Karpas-422 (cell line): ENCODE measurements at places on chromosomes 2 and 18.

DNA sequence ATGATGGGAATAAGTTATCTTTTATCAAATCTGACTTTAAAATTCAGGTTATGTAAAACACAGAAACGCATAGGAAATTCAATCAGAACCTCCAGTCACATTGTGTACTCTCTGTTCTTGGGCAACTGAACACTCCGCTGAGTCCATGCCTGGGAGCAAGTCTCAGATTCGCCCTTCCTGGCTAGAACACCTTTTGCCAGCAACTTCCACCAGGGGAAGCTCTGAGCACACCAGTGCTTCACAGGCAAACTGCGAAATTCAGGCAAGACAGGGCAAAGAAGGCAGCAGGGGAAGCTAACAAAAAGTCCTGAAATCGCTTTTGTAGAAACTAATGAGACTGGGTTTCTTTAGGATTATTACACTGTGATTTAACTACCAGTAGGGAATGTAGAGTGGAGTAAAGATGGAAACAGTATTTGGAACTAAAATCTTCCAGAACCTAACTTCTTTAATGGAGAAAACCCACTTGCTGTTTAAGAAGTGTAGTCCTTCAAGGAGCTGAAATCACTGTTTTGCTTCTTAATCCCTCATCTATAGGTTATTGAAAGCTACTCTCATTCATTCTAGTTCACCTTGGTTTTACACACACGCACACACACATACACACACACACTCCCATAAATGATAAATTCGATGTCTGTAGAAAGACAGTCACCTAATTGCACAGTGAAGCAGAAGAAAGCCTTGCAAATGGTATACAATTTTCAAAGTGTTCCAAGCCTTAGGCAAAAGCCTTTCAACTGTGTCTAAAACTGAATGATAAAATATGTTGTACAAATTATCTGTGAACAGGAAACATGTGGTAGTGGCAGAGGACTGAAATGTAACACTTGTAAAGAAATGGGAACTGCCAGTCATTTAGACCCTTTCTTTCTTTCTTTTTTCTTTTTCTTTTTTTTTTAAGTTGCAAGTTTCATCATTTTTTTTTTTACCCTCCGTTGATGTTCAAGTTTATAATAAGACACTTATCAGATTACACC, 214.5 kb downstream of the TMEM182 start:
- H3K27me3 ChIP-seq, result no peaks in the 10 kb centered on the region
- no peaks in the 10 kb centered on the region for H3K36me3 ChIP-seq
- H3K4me1 ChIP-seq, result no peaks in the 10 kb centered on the region

- H3K27ac ChIP-seq, result no peak overlapping the region
- no peak overlapping the region for H3K4me3 ChIP-seq
- DNase-seq, result no peak
- peaks cover 34% of the 10 kb centered on the region for H3K4me1 ChIP-seq
- H3K27me3 ChIP-seq, result no peaks in the 10 kb centered on the region
These were observed 7.2 kb downstream of the SLC66A2 start for GRCh38 chr18:79944126-79944731.

GRCh38 chr18:76720683-76721082, 101.7 kb upstream of the ZNF236 start:
- H3K4me1 ChIP-seq, result no peaks in the 10 kb centered on the region
- DNase-seq, result no peak
- H3K4me3 ChIP-seq, result no peak overlapping the region

- H3K4me3 ChIP-seq, result no peak overlapping the region
- DNase-seq, result no peak
- no peaks in the 10 kb centered on the region for H3K27me3 ChIP-seq
These were observed 180.4 kb upstream of the NRXN1 start for GRCh38 chr2:51212374-51212773.

GRCh38 chr18:79528846-79529245, 133.1 kb downstream of the NFATC1 start:
- no peak overlapping the region for H3K27ac ChIP-seq
- peak; percentile 90 for DNase-seq
- H3K36me3 ChIP-seq, result peaks cover 4% of the 10 kb centered on the region; the same call in 1 of the 2 replicates
- H3K27me3 ChIP-seq, result no peaks in the 10 kb centered on the region

DNA sequence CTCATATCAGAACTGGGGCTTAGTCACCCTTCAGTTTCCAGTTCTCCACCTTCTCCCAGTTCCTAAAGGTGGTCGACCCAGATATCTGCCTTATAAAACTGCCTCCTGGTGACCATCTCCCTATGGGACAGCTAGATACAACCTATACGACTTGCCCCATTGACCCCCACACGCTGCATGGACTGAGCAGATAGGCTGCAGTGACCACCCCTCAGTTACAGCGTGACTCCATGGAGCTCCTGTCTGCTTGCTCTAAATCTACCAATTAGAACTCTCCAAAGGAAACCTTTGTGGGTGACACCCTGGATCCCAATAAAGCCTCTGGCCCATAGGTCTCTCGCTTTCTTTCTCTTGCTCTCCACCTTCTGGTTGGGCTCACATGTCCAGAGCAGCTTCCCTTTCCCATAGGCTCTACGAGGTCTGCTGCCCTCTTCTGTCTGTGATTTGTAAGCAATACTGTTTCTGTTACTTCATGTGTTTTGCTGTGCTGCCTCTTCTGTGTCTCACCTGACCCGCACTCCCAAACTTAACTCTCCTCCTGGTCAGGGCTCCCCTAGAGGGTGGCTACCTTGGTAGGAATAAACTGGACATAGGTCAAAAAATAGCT, 971.3 kb upstream of the FAM98A start:
- no peak overlapping the region for H3K4me3 ChIP-seq
- H3K36me3 ChIP-seq, result no peaks in the 10 kb centered on the region
- no peaks in the 10 kb centered on the region for H3K27me3 ChIP-seq
- H3K4me1 ChIP-seq, result no peaks in the 10 kb centered on the region
- peak; percentile 62 for DNase-seq

DNA sequence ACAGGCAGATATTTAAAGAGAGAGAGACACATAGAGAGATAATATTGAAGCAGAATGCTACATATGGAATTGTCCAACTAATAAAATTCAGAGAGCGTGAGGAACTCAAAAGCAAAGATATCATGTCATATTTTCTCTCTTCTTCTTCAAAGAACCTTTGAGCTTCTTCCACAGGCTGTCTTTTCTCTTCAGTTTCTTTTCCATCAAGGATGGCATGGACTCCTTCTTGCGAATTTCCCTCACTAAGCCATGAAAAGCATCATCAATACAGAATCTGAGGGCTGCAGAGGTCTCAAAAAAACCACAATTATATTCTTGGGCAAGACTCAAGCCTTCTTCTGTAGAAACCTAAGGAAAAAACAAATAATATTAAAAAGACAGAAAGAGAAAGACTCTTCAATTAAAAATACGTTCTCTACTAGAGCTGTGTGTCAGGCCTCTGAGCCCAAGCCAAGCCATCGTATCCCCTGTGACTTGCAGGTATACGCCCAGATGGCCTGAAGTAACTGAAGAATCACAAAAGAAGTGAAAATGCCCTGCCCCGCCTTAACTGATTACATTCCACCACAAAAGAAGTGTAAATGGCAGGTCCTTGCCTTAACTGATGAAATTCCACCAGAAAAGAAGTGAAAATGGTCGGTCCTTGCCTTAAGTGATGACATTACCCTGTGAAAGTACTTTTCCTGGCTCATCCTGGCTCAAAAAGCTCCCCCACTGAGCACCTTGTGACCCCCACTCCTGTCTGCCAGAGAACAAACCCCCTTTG, 371.9 kb downstream of the RIT2 start:
- no peaks in the 10 kb centered on the region for H3K27me3 ChIP-seq
- no peak overlapping the region for H3K4me3 ChIP-seq
- no peak overlapping the region for H3K27ac ChIP-seq
- no peak for DNase-seq

DNA sequence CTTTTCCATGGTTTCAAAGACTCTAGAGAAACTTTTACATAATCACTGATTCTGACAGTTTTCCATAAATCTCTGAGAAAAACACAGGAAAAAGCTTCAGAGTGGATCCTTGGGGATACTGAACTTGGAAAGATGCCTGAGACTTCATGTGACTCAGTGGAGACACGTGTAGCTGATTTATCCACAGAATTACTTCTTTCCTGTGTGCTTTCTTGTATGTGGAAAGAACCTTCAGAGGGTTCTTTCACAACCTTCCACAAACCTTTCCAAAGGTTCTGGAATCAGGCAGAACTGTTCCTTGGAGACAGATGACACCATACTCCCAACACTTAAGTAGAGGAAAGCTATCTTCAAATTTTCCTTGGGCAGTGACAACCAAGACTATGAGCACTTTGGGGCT, 207.2 kb downstream of the RND3 start:
- H3K27ac ChIP-seq, result no peak overlapping the region
- H3K27me3 ChIP-seq, result no peaks in the 10 kb centered on the region
- no peak overlapping the region for H3K4me3 ChIP-seq
- H3K4me1 ChIP-seq, result no peaks in the 10 kb centered on the region

GRCh38 chr2:28251337-28251736, 141.3 kb upstream of the FOSL2 start:
- DNase-seq, result no peak
- no peak overlapping the region for H3K27ac ChIP-seq
- peaks cover 11% of the 10 kb centered on the region for H3K4me1 ChIP-seq
- no peak overlapping the region for H3K4me3 ChIP-seq
- no peaks in the 10 kb centered on the region for H3K36me3 ChIP-seq

GRCh38 chr2:26462100-26462499, 15.8 kb downstream of the OTOF start:
- no peak overlapping the region for H3K27ac ChIP-seq
- no peaks in the 10 kb centered on the region for H3K4me1 ChIP-seq
- no peak overlapping the region for H3K4me3 ChIP-seq
- H3K27me3 ChIP-seq, result no peaks in the 10 kb centered on the region
- no peaks in the 10 kb centered on the region for H3K36me3 ChIP-seq
- DNase-seq, result no peak

- H3K4me3 ChIP-seq, result no peak overlapping the region
- H3K27me3 ChIP-seq, result no peaks in the 10 kb centered on the region
- H3K27ac ChIP-seq, result no peak overlapping the region
- H3K36me3 ChIP-seq, result no peaks in the 10 kb centered on the region
- H3K4me1 ChIP-seq, result no peaks in the 10 kb centered on the region
These were observed 76.2 kb upstream of the CTAGE1 start for GRCh38 chr18:22493940-22494339.
